Midbrain (tissue), 1 donor: ENCODE measurements at places on chromosomes 1 and 21.

GRCh38 chr1:118117521-118117920 lies 67.5 kb downstream of the SPAG17 start:
- DNase-seq: no peak

DNA sequence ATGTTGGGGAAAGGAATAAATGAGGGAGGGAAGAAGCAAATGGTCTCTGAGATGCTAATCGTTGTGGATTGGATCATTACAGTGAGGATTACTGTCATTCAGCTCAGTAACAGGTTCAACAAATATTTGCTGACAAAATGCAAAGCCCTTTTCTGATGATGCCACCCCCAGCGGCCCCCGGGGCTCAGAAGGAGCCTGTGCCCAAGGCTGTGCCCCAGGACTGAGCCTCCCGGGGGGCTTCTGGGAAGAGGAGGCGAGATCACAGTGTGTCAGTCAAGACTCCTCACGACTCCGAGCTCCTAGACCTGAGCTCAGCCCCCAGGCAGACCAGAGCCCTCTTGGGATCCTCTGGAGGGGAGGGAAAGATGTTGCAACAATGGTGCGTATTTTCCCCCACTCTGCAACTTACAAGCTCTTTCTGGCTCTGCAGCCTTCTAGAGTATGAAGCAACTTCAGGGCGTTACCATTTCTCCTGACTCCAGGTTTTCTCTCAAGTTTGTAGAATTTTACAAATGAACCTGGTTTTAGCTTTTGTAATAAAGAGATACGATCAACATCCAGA lies 20.8 kb downstream of the EPHA8 start:
- no peak for DNase-seq

- no peak for DNase-seq
Observed at GRCh38 chr1:5475572-5475971, 516.7 kb downstream of the NPHP4 start.

- no peak for DNase-seq
Observed at GRCh38 chr1:229885568-229886495, 181.2 kb upstream of the GALNT2 start.
